ENCODE measurements at places on chromosomes 12 and 14. TPM values are rescaled to one million over a fixed set of nuclear protein-coding genes. Genes with fewer than 3 reads are reported as not detected.

The PTGER2 gene
- not detected for total RNA-seq

The DAO gene
- total RNA-seq: not detected

The ACRBP gene
- total RNA-seq: 3.6 TPM

The CDC42BPB gene
- total RNA-seq: 106 TPM

The KITLG gene
- total RNA-seq: 5.7 TPM

The KIF26A gene
- 11.5 TPM for total RNA-seq

Data from A673 (cell line).